ENCODE measurements at places on chromosomes 7 and 10.

DNA sequence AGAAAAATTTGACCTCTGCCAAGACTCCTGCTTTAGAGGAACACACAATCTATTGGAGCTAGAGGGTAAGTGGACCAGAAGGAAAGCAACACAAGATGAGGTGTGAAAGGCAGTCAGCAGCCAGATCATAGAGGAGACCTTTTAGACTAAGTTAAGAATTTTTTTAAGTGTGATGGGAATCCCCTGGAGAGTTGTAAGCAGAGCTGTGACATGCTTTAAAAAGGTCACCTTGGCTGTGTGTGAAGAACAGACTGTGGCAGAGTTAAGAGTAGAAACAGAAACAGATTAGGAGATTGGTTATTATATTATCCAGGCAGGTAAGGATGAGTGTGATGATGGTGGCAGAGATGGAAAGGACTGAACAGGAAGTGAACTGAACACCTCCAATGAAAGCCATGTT, 23.5 kb downstream of the CPEB3 start:
- no peak for DNase-seq

GRCh38 chr7:23333671-23334246, 34.6 kb downstream of the MALSU1 start:
- no peak for DNase-seq

DNA sequence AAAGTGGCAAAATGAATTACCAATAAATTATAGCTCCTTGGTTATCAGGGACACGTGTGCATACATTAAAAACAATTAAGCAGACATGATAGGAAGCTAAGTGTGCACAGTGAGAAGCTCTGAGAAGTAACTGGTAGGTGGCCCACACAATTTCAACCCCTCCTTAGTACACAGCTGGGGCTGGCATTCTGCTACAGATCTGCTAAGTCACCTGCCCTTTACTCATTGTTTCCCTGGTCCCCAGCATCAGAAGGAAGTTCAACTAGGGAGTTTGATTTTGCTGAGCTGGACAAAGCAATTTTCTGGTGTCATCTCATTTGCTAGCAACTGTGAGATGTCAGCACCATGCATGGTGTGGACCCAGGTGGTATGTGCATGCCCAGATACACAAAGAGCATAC, 424.1 kb upstream of the NPVF start:
- no peak for DNase-seq

DNA sequence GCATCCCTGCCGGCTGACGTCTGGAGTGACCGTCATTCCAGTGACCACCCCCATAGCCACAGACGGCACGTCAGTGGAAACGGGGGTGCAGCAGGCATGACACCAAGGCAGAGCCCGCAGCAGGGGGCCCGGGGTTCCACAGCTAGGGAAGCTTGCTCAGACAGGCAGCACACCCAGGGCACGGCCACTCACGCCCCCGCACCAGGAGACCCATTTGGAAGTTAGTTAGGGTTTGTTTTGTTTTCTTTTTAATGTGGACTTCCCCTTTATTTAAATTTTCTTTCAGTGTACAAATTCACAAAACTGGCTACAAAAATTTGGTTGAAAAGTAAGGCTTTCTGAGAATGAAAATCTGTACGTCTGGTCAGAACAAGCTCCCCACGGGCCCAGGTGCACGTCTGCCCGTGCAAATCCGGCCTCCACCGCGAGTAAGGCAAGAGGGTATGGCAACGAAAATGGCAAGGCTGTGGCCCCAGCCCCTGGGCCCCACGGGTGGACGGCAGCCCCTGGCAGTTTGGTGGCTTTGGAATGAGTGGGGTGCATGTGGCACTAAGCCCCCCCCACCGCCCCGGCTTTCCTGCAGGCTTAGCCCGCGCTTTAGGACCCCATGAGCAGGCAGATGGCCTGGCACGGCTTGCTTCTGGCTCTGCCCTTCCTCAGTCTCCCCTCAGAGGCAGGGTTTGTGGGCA, 124.2 kb downstream of the FAM53B start:
- no peak for DNase-seq

DNA sequence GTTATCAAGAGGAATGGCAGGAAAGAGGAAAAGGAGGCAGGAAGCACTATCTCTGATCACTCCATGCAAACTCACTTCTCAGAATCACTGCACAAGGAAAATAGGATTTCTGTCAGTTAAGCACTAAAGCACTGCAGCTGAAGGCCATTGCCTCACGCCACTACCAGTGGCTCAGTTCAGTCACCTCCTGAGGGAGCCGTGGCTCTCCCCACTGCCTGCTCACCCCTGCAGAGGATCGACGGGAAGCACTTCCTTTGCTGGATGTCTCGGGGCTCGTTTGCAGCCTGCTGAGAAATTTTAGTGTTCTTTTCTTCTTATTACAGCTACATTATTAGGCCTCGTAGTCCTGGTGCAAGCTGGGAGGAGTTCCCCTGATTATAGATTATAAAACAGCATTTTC, 90.1 kb upstream of the ADCY1 start:
- no peak for DNase-seq

DNA sequence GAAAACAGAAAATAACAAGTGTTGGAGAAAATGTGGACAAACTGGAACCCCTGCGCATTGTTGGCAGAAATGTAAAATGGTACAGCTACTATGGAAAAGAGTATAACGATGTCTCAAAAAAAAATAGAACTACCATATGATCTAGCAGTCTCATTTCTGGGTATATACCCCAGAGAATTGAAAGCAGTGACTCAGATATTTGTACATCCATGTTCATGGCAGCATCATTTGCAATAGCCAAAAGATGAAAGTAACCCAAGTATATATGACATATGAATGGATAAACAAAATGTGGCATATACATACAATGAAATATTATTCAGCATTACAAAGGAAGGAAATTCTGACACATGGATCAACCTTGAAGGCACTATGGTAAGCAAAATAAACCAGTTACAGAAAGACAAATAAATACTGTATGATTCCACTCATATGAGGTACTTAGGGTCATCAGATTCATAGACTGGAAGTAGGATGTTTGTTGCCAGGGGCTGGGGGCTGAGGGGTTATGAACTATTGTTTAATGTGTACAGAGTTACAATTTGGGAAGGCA, 4.9 kb downstream of the NRCAM start:
- DNase-seq, result no peak

GRCh38 chr7:49778731-49779270, 5.4 kb downstream of the VWC2 start:
- no peak for DNase-seq

DNA sequence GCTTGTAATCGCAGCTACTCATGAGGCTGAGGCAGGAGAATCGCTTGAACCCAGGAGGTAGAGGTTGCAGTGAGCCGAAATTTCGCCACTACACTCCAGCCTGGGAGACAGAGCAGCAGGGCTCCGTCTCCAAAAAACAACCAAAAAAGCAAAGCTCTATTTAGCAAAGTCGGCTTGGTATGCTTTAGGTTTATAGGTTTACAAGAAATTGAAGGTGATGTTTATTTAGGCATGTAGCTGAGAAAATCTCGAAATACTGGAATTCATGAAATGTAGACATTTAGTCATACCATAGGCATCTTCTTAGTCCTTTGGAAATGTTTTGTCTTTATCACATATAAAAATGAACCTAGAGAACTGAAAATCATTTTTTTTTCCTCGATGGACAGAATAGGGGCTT, 453.8 kb upstream of the ANKRD30A start:
- no peak for DNase-seq

DNA sequence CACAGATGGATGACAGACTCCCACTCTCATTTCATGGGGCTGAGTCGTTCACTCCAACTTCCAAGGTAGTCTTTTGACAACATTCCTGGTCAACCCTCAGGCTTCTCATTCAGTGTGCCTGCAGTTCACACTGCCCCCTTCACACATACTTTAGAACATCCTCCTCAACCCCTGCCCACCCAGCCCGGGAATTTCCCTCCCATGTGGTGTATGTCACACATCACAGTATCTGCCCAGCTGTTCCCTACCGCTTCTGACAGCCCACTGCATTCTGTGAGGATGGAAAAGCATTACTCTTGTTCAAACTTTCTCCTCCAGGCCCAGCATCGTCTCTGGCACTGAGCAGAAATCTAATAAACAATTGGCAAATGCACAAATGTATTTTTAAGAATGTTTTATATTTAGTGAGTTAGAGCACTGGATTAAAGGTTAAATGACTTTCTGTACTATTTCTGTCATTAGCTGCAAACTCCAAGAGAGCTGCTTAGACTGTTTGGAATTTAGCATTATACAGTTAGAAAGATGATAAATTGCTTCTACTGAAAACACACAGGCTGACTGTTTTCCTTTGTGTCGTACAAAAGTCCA, 110.4 kb downstream of the SFMBT2 start:
- no peak for DNase-seq

GRCh38 chr10:320771-321170, 185.5 kb downstream of the ZMYND11 start:
- DNase-seq, result no peak

DNA sequence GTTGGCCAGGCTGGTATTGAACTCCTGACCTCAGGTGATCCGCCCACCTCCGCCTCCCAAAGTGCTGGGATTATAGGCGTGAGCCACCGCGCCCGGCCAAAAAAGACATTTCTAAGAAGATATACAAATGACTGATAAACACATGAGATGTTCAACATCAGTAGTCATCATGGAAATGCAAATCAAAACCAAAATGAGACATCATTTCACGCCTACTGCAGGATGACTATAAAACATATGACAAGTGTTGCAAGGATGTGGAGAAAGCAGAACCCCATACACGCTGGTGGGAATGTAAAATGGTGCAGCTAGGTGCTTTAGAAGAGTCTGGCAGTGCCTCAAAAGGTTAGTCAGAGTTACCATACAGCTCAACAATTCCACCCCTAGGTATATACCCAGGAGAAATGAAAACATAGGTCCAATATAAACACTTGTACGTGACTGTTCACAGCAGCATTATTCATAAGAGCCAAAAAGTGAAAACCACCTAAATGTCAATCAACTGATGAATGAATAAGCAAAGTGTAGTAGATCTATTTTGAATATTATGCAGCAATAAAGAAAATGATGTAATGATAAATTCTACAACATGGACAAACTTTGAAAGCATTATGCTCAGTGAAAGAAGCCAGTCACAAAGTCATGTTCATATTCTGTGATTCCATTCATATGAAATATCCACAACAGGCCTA, 24.5 kb downstream of the TMEM209 start:
- no peak for DNase-seq

DNA sequence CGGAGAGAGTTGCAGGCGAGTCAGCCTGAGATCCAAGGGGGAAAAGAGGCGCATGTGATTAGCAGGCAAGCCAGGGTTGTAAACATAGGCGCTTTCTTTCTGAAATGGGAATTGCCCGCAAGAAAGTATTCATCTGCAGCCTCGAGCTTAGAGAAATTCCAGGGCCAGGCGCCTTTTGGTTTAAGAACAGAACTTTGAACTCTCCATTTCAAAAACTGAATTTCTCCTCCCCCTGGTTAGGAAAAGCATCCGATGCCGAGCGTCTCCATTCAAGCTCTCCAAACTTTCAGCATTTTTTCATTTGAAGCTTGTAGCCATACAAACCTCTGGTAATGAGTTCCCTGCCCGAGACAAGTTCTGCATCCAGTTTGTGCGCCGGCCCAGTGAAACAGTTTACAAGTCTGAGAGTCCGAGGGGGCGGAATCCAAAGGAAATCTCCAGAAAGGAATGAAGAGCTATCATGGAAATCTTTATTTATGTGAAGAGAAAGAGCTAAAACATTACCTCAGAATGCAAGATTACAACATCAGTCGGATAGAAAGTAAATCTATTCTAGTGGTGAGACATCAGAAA, 69.9 kb downstream of the FAM204A start:
- DNase-seq, result no peak

DNA sequence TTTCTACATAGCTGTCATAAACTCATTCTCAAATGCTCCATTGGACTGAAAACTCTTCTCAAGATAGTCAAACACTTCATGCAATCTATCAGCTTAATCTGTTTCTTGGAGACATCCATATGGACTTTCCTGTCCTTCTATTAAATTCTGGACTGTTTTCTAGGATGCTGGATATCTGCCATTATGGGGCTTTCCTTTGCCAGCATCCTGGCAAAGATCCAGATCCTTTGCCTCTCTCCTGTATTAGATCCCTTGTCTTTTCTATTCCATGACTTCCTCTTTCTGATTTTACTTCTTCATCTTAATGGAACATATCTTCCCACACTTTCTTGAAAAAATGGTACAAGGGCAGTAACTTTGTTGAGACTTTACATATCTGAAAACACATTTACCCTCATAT, 35.9 kb upstream of the SKAP2 start:
- peak; percentile 62 for DNase-seq

DNA sequence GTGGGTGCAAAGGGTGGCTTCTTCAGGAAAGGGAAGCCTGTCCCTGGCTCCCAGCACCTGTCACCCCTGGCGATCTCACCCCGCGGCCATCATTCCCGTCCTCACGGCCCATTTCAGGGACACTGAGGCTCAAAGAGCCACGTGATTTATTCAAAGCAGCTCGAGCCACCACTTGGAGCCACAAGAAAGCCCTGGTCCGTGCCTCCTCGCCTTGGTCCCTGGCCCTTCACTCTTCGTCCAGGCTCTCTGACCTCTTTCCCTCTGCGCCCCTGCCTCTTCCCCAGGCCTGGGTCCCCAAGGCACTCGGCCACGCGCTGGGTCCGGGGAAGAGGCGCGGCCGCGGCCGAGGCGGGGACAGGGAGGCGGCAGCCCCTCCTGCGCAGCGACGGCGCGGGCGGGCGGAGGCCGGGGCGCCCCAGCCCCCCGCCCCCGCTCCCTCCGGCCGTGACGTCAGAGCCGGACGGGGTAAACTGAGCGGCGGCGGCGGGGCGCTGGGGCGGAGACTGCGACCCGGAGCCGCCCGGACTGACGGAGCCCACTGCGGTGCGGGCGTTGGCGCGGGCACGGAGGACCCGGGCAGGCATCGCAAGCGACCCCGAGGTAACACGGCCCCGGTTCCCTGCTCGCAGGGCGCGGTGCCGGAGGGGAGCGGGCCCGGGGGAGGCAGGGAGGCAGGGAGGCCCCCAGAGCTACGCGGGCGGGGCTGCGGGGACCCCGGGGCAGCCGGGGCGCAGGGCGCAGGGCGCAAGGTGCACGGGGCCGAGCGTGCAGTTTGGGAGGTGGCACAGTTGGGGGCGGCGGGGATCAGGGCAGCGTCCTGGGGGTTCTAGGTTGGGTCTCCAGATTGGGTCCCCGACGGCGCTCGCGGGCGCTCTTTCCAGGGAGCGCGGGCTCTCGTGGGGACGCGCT, at the start of gene SLC18A2:
Gene SLC18A2 (plus strand): TSS at position 494 of the 909 bp plus-strand sequence. CDS start 580 bp downstream, outside the sequence.
- no peak for DNase-seq

DNA sequence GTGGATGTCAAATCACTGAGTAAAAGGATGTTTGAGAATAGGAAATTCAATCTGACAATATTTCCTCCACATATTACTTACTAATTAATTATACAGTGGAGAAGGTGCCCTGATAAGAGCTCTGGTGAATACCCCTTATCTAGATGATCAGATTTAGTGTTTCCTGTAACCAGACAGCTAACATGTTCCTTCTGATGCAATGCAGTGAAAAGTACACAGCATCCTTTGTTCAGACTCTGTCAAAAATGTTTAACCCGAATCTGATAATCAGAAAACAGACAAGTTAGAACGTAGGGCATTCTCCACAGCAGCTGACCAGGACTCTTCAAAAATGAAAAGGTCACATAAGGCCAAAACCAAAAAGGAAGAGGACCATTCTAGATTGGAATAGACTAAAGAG, 46.2 kb downstream of the WDR11 start:
- no peak for DNase-seq

GRCh38 chr7:25849500-25850184, 302.4 kb upstream of the NFE2L3 start:
- no peak for DNase-seq

All from NCI-H1092 (cell line).